ENCODE measurements at places on chromosomes 6 and 20. TPM values are rescaled to one million over a fixed set of nuclear protein-coding genes. Genes with fewer than 3 reads are reported as not detected.

DNA sequence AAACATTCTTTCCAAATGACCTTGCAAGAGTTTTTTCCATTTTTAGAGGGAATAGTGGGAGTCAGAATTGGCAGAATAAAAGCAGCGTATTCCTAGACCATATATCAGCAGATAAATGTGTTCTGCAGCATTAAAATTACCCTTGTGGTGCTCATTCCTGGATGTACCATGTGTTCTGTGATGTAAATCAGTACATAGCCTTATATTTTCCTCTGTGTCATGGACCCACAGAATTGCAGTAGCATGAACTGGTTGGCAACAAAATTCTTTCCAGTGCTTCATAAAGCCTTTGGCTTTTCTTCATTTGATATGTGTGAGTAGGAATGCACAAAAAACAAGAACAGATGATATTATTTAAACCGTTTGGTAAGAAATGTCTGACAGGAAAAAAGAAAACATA, 32.5 kb downstream of the ANKEF1 start:
- DNase-seq = no peak

DNA sequence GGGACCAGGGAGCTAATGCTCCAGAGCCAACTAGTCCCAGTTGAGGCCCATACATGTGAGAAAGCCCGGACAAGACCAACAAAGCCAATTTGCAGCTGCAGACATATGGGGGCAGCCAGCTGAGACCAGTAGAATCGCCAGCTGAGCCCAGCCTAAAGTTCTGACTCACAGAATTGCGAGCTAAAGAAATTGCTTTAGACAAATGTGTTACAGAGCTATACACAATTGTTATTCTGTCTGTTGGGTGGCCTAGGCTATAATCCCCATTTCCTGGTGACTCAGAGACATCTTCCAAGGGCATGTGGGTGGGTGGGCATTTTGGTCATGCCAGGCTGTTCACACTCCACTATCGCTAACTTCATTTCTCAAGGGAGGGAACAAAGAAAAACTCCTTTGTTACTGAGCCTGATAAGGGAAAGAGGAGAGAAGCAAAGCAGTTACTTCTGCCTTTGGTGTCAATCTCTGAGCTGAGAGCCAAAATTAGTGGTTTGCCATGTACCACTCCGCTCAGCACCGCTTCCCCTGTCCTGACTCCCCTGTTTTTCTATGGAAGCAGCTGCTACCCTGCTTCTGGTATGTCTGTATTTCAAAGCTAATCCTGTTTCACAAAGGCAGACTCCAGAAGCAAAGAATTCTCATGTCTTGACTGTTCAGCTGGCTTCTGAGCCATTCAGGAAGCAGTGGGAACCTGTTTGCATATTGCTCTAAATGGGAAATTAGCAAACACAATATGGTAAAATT, 26.1 kb downstream of the SCP2D1 start:
- DNase-seq = no peak

DNA sequence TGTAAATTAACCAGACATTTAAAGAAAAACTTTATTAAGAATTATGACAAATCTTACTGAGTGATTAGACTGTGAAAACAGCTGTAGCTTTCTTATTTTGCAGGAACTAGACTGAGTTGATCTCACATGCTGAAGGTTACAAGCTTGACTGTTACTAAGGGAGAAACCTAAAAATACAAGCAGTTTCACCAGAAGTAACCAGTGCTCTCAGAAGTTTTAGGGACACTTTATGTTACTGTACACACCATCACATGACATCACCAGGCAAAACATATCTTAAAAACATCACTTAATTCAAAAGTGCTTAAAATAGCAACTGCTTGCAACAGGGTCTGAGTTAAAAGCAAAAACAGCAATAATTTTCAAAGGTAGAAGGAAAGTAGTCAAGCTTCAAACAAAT, 5.4 kb downstream of the FBXO30 start:
- no peak for DNase-seq

DNA sequence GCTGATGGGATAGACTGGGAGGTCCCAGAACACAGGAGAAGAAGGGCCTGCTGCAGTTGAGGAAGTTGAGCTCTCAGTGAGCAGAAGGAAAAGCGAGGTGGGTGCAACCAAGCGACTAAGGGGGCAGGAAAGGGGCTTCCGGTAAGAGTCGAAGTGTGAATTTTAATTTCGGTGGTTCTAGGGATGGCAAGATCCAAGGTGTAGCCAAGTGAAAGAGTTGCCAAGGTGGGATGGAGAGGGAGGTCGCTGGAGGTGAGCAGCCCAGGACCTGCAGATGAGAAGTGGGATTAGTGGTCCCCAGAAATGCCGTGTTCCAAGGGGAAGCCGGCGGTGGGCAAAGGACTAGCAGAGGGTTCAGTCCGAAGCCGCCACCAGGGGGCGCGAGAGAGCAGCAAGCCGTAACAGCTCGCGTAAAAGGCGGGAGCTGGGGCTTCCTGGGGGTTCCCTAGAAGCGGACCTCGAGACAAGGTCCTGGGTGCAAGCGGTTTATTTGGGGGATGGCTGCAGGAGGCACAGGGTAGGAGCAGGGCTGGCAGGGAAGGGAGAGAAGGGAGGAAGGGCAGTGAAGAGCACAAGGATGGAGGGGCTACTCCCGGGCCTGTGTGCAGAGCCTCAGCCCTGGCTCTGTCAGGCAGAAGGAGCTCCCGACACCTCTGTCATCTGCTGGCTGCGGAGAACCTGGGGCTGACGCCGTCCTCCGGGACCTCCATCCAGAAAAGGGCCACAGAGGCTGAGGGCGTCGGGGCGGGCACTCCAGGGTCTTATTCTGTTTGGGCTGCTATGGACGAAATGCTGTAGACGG, 103.6 kb downstream of the PAX1 start:
- peak; percentile 73 for DNase-seq

The KIF6 gene
- 0.28 TPM for total RNA-seq

All from hepatocyte (in vitro differentiated cells).